Body of pancreas (tissue), 4 donors: ENCODE measurements at places on chromosomes 1 and 21. TPM values are rescaled to one million over a fixed set of nuclear protein-coding genes. Genes with fewer than 3 reads are reported as not detected.

DNA sequence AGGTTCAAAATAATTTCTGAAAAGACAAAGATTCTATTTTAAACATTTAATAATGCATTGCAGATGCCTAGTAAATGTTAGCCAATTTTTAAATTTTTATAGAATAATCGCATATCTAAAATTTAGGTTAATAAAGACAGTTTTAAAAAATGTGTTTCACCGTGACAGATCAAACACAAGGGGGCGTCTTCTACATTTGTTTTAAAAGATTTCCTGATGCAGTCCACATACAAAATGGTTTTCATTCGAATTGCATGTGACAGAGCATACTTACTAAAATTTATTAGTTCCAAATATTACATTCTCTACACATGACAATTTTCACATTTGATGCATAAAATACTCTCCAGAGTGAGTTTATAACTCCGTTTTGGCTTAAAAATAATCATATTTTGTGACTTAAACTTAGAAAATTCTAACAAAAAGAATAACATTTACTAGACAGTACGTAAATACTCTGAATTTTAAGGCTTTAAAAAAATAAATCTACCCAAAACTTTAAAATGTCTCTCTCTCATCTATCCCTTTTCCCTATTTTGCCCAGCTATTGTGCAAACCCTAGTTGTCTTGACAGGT lies 75.5 kb downstream of the ADAMTS1 start:
- DNase-seq = no peak

DNA sequence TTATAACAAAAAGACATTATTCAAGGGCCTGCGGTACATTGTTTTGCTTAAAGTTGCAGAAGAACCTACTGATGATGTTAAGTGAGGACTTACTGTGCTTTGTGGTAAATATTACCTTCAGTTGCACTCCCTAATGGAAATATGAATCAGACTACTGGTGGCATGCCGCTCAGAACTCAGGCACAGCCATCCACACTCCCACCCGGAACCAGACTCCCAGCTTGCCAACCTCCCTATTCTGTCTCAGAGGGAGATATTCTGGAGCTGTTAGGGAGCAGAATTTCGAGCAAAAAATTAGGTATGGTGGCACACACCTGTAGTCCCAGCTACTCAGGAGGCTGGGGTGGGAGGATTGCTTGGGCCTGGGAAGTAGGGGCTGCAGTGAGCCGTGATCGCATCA lies 13.1 kb downstream of the PGBD5 start:
- no peak for DNase-seq

- DNase-seq = no peak
Measured at GRCh38 chr1:111959436-111959835, 30.0 kb downstream of the KCND3 start.

- DNase-seq = no peak
Measured at GRCh38 chr1:109357616-109358015, 40.1 kb downstream of the SORT1 start.

- no peak for DNase-seq
Measured at GRCh38 chr1:12112711-12113161, 49.6 kb downstream of the TNFRSF8 start.

- DNase-seq = no peak
Measured at GRCh38 chr1:237562242-237562823, 328.4 kb downstream of the ZP4 start.

DNA sequence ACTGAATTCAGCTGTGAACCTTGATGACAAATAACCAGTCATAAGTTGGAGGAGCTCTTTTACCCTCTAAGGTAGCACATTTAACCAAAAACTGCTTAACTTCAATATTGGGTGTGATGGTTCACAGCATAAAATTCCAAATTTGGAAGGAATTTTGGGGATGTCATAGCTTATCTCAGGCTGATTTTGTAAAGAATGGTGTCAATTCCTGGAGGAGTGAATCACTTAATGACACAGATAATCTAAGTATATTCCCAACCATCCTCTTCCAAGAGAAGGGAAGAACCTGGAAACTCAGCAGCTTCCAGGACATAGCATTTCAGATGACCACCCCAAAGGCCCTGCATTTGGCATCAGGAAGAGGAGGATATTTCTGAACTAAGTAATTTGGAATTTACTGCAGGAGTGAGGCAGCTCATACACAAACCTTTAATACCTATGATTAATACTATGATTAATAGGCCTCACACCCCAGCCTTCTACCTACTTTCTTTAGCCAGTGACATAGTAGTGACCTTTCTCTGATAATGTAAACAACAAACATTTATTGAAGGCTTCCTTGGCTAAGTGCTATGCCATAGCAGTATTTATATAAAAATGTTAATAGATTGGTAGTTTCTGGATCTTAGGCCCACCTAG lies 14.5 kb downstream of the GLUL start:
- DNase-seq = no peak

GRCh38 chr1:181793831-181794230 lies 267.7 kb downstream of the ZNF648 start:
- DNase-seq = no peak

The KRTAP13-1 gene
- total RNA-seq = not detected

The SPATA46 gene
- not detected for total RNA-seq

The C1orf53 gene
- total RNA-seq = 3.6 TPM
